Activated naive CD4-positive, alpha-beta T cell (primary cell): ENCODE measurements at places on chromosomes 16 and 17.

- DNase-seq, result no peak
Measured at GRCh38 chr16:82226327-82226726, 56.3 kb upstream of the MPHOSPH6 start.

- no peak for DNase-seq
Measured at GRCh38 chr16:537415-538335, 10.2 kb downstream of the CAPN15 start.

GRCh38 chr17:52106638-52107261 lies 51.8 kb downstream of the CA10 start:
- no peak for DNase-seq

GRCh38 chr16:24844101-24845030 lies 1.4 kb upstream of the SLC5A11 start:
- DNase-seq, result no peak

- DNase-seq, result no peak
Measured at GRCh38 chr16:80417706-80418271, 123.0 kb upstream of the DYNLRB2 start.

GRCh38 chr16:49658531-49658930 lies 197.4 kb downstream of the ZNF423 start:
- DNase-seq, result no peak

DNA sequence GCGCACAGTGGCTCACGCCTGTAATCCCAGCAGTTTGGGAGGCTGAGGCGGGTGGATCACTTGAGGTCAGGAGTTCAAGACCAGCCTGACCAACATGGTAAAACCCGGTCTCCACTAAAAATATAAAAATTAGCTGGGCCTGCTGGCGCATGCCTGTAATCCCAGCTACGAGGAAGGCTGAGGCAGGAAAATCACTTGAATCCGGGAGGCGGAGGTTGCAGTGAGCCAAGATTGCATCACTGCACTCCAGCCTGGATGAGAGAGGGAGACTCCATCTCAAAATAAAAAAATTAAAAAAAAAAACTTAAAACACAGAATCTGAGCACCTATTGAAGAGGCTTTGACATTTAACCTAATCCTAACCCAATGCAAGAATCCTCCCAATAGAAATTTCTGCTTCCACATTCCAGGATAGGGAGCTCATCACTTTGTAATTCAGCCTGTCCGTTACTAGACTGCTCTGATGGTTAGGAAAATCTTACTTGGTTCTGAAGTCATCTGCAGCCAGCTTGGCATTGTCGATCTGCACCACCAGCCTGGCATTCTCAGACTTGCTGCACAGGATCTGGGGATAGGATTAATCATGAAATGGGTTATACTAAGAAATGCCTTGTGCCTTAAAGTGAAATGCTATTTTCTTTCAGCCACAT lies 2.1 kb downstream of the KRT33B start:
- DNase-seq, result no peak

GRCh38 chr17:71969500-71969899 lies 151.3 kb upstream of the SOX9 start:
- DNase-seq, result no peak

DNA sequence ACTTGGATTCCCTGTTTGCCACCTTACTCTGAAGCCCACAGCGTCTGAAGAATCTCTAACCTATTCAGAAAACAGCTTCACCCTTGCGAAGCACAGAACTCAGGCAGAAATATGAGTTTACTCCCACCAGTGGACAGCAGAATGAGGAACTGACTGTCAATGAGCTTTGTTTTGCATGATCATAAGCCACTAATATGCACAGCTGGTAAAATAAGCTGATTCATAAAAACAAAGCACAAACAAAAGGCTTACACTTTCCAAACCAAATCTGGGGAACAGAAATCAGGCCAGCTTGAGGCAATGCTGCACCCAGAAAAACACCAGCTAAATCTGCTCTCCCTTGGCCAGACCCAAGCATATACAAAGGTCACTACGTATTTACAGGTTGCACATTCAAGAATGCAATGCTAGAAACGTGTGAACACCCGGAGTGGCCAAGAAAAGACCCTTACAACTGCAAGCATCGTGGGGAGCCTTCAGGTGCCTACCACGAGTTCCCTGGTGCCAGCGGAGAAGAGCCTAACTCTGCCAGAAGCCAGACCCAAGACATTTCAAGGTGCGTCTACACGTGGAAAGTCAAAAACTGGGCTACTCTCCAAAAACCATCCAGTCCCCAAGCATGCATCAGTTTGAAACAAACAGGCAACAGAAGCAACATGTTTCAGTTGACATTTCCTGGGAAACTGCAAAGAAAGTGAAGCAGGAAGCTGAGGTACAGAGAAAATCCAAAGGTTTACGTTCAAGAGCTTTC lies 207.1 kb downstream of the ZFHX3 start:
- no peak for DNase-seq

DNA sequence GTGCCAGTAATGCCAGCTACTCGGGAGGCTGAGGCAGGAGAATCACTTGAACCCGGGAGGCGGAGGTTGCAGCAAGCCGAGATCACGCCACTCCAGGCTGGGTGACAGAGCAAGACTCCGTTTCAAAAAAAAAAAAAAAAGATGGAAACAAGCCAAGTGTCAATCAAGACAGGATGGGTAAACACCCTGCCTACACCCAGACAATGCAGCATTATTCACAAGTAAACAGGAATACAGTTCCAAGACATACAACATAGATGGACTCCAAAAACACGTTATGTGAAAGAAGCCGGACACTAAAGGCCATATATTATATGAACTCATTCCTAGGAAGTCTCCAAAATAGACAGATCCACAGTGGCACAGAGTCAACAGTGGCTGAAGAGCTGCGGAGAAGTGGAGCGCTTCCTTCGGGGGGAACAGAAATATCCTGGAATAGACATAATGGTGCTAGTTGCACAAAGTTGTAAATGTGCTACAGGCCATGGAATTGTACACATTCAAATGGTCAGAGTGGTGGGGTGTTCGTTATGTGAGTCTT lies 33.9 kb downstream of the ANKRD11 start:
- DNase-seq, result no peak

DNA sequence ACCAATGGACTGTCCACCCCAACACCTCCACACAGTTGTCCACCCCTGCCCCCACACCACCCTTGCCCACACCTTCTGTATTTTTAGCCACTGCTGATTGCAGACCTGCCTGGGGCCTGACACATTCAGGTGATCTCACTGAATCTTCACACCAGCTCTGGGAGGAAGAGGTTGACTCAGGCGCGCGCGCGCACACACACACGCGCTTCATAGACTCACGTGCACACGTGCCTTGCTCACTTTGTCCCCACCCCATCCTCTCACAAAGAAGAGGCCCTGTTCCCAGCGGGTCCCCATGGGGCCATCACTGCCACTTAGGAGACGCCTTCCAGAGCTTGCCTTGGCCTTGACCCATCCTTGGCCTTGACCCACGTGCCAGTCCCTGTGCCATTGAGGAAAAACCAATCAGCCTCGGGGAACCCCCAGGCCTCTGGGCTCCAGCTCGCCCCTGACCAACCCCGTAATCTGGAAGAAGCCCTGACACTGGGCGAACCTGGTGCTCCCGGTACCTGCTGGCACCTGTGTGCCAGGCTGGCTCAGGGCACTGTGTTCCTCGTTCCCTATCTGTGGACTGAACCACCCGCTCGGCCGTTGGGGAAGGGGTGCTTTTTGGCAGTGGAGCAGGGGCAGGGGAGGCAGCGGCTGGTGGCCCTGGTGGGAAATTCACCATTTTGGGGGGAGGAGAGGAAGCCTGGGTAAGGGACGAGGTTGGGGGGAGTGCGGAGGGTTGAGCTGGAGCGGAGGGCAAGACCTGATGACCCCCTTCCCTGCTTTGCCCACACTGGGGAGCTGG lies 3.2 kb downstream of the NLGN2 start:
- DNase-seq, result no peak

- no peak for DNase-seq
Measured at GRCh38 chr16:55469821-55470532, 9.0 kb upstream of the MMP2 start.

GRCh38 chr17:39751637-39752036 lies 13.9 kb downstream of the GRB7 start:
- no peak for DNase-seq

- DNase-seq, result no peak
Measured at GRCh38 chr17:19319771-19320505, 42.6 kb downstream of the B9D1 start.

DNA sequence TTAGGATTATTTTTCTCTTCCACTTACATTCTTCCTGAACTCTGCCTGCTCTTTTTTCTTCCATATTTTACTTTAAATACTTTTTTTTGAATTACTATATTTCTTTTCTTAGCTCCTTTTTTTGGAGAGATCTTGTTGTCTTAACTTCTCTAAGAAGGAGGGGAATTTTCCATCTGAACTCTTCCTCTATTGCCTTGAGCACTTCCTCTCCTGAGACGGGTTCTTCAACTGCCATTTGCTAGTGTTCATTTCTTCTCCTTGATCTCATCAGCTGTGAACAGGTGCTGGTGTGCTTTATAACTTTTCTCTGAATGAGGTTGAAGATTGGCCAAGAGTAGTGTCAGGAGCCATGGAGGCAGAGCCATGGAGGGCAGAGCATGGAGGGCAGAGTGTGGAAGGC lies 15.1 kb upstream of the CD300LD start:
- DNase-seq, result no peak

- DNase-seq, result no peak
Measured at GRCh38 chr17:72401883-72402726, 281.3 kb downstream of the SOX9 start.

- no peak for DNase-seq
Measured at GRCh38 chr17:57946798-57947358, 8.3 kb downstream of the CUEDC1 start.

DNA sequence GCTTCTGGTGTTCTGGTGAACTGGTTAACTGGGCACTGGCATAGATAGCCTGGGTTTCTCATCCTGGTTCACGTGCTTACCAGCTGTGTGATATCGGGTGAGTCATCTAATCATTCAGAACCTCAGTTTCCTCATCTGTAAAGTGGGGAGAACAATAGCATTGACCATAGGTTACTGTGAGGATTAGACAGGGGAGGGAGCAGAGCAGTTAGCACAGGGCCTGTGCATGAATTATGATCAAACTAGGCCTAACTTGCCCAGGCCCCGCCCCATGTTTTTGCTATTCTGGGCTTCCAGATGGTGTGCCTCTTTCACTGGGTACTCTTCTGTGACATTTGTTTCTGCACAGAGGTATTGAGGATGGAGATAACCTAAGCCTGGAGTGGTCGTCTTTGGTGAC lies 4.6 kb upstream of the KLHL36 start:
- DNase-seq, result no peak

DNA sequence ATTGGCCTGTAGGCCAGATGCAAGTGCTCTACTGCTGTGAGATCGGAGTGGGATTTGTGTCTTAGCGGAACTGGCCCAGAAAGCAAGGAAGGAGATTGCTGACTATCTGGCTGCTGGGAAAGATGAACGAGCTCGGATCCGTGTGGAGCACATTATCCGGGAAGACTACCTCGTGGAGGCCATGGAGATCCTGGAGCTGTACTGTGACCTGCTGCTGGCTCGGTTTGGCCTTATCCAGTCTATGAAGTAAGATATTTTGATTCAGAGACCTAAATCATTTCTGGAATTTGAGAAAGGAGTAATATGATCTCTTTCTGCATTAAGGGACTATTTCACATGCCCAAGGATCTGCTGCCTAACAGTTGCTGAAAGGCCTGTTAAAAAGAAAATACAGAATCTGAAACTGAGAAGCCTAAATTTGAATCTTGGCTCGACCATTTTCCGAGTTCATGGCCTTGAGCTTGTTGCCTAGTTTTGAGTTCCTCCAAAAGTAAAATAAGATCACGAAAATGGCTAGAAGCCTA lies 21.1 kb downstream of the IST1 start:
- no peak for DNase-seq

- no peak for DNase-seq
Measured at GRCh38 chr17:67218385-67218950, 26.5 kb downstream of the HELZ start.

DNA sequence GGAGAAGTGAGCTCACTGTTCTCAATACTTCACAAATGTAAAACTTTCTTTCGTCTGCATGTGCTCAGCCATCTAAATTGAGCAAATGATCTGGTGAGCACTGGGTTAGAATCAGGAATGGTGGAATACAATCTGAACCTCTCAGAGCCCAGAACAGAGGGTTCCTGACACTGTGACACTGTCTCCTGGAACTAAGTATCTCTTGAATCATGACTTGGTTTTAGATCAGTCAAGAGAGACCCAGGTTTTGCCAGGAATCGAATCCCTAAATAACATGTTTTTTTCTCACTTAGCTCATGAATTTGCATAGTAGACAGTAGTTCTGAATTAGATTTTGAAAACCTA lies 49.3 kb downstream of the SF3B3 start:
- no peak for DNase-seq

GRCh38 chr16:67248401-67249177 lies at the start of gene SLC9A5:
SLC9A5 (plus strand) TSS chr16:67248979; CDS start chr16:67249015, 36 bp downstream.
- DNase-seq, result no peak

DNA sequence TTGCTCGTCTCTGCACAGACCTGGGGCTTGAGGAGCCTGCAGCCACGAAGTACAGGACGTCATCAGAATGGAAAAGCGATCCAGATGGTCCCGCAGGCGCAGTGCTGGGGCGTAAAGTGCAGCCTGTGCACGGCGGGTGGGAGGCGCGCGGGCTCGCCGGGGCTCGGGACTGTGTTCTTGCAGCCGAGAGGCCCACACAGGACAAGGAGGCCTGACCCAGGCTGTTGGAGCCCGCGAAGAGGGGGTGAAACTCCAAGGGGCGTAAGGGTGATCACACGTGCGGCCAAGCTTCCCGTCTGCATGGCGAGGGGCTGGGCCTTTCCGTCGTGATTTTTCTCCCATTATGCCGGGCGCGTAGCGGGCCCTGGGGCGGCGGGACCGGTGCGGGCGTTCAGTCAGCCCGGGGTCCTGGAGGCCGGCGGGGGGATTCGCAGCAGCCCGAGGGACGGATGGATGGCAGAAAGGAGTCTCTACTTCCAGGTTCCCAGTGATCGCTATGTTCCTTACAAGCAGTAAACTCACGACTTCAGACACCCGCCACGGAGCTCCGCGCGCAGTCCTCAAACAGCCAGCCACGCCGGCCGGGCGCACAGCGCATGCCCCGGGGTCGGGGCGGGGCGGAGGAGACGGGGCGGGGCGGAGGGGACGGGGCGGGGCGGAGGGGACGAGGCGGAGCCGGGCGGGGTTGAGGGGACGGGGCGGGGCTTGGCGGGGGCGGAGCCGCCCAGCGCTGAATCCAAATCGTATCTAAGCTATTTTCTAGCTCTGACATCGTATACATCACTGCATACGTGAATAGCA lies 141.0 kb upstream of the KCNJ18 start:
- peak; percentile 73 for DNase-seq

GRCh38 chr16:66706506-66706880 lies 9.9 kb upstream of the CMTM4 start:
- DNase-seq, result no peak

GRCh38 chr16:25699069-25699468 lies 7.3 kb downstream of the HS3ST4 start:
- DNase-seq, result no peak
